Liver (tissue), 10 donors: ENCODE measurements at places on chromosomes 12 and 14. TPM values are rescaled to one million over a fixed set of nuclear protein-coding genes. Genes with fewer than 3 reads are reported as not detected.

Gene PLXNC1
- 12.0 TPM for total RNA-seq

Gene ZC2HC1C
- 0.56 TPM for total RNA-seq

Gene MCRS1
- total RNA-seq, result 33.1 TPM

DNA sequence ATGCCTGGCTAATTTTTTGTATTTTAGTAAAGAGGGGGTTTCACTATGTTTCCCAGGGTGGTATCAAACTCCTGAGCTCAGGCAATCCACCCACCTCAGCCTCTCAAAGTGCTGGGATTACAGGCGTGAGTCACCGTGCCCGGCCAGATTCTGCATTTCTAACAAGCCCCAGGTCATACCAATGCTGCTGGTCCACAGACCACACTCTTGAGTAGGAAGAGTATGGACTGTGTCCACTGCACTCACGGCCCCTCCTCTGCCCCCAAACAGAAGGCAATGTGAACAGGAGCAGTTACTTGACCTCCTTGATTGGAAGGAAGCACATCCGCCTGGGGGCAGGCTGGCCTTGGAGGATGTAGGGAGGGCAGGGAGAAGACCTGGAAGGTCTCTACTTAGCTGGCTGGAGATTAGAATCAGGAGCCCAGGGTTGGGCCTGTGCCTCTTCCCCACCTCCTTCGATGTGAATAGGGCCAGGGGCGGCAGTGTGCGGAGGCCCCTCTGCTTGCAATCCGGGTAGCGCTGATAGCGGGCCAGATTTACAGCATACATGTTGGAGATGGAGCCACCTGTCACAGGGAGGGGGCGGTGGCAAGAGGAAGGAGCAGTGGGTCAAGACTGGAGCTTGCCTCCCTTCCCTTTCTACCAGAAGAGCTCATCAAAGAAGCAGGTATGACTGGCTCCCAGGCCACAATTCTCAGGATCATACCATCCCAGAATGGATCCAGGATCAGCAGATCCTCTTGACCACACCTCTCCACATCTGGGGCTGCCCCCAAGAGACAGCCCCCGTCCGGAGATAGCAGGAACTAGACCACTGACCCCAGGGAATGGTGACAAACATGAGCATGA, 9.4 kb upstream of the ZNF740 start:
- no peak overlapping the region for H3K4me3 ChIP-seq
- DNase-seq, result no peak
- H3K27me3 ChIP-seq, result no peaks in the 10 kb centered on the region
- no peaks in the 10 kb centered on the region for H3K36me3 ChIP-seq
- peak overlapping the region; percentile 83 for H3K27ac ChIP-seq
- peaks cover 54% of the 10 kb centered on the region for H3K4me1 ChIP-seq

DNA sequence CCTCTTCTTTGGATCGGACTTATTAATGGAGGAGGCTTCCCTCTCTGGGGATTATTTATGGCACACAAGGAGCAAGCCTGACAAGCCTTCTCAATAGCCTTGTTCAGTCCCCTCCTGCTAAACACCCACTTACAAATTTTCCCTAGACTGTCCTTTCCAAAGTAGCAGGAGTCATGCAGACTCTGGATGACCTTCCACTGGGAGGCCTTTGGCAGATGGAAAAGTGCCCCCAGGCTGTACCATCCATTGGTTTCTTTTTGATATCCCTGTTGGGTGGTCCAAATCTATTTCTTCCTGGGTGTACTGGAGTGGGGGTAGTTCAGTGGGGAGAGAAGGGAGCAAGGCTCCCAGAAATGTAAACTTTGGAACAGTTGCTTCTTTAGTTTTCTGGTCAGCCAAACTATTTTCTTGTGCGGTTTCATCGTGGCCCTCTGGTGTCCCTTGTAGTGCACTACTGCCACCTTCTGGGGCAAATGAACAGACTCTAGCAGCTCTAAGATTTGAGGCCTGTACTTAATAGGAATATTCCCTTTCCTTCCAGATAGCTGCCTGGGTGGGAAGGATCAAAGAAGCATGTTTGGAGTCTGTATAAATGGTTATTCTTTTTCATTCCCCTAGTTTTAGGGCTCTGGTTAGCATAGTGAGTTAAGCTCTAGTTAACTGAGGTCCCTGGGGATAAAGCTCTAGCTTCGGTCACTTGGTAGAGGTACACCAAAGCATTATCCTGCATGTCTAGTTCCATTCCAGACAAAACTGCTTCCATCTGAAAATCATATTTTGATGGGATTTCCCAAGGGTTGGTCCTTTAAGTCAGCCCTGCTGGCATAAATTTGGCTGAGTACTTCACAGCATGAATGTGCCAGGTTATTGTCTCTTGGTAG, 409.5 kb downstream of the SLC6A15 start:
- no peaks in the 10 kb centered on the region for H3K36me3 ChIP-seq
- no peaks in the 10 kb centered on the region for H3K27me3 ChIP-seq

GRCh38 chr12:122195405-122195804, 8.1 kb upstream of the B3GNT4 start:
- no peak overlapping the region for H3K4me3 ChIP-seq
- H3K4me1 ChIP-seq, result no peaks in the 10 kb centered on the region
- H3K27me3 ChIP-seq, result no peaks in the 10 kb centered on the region
- H3K27ac ChIP-seq, result no peak overlapping the region

DNA sequence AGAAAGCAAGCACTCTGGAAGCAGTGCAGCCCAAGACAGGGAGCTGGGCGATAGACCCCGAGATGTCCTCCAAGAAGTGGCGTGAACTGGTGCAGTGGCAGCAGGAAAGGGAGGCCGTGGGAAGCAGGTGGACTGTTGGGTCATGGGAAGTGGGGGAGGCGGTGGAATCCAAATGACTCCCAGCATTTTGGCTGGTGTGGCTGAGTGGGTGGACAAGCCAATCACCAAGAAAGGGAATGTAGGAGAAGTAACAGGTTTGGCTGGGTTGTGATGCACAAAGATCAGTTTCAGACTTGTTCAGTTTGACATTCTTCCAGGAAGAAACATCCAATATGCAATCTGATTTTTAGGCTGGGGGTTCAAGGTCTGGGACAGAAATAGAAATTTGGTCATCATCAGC, 46.0 kb upstream of the KTN1 start:
- H3K4me1 ChIP-seq, result no peaks in the 10 kb centered on the region
- H3K27ac ChIP-seq, result no peak overlapping the region
- H3K27me3 ChIP-seq, result no peaks in the 10 kb centered on the region
- no peaks in the 10 kb centered on the region for H3K36me3 ChIP-seq
- H3K4me3 ChIP-seq, result no peak overlapping the region
- DNase-seq, result no peak

DNA sequence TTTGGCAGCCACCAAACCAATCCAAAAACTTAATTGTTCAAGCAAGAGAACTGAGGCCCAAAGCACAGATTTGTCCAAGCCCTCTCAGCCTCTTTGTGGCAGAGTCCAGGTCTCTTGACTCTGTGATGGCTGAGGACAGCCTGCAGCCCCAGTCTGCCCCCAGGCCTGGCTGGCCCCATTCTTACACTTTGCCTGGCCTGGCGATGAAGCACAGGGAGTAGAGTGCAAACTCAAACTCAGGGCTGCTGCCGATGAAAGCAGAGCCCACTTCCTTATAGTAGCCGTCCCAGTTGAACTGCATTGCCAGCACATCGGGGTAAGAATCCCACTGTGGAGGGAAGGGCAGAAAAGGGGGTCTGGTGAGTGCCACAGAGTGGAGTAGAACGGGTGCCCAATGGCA, 5.6 kb upstream of the RPAP3 start:
- H3K4me3 ChIP-seq, result no peak overlapping the region
- H3K4me1 ChIP-seq, result peaks cover 20% of the 10 kb centered on the region
- H3K27ac ChIP-seq, result no peak overlapping the region
- H3K27me3 ChIP-seq, result no peaks in the 10 kb centered on the region
- no peaks in the 10 kb centered on the region for H3K36me3 ChIP-seq
- no peak for DNase-seq

- no peak overlapping the region for H3K4me3 ChIP-seq
- peaks cover 21% of the 10 kb centered on the region for H3K36me3 ChIP-seq
- no peak overlapping the region for H3K27ac ChIP-seq
- DNase-seq, result no peak
Measured at GRCh38 chr14:74834692-74835392, 41.1 kb downstream of the PROX2 start.

- H3K4me1 ChIP-seq, result peaks cover 13% of the 10 kb centered on the region
- H3K27ac ChIP-seq, result no peak overlapping the region
- H3K36me3 ChIP-seq, result no peaks in the 10 kb centered on the region
- H3K4me3 ChIP-seq, result no peak overlapping the region
- H3K27me3 ChIP-seq, result no peaks in the 10 kb centered on the region
Measured at GRCh38 chr14:69129264-69129880, 23.5 kb downstream of the DCAF5 start.

DNA sequence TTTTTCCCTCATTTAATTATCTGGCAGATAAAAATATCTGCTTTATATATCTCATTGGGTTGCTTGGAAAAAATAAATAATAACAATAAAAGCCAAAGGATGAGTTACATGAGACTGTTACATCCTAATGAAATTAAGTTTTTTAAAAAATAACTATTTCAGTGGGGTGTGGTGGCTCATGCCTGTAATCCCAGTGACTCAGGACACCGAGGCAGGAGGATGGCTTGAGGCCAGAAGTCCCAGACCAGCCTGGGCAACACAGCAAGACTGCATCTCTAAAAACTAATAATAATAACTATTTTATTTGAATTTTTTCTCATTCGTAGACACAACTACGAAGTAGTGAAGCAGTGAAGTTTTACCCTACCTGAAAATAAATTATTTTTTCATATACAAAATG, 103.3 kb downstream of the BCAT1 start:
- H3K4me3 ChIP-seq, result no peak overlapping the region
- no peak overlapping the region for H3K27ac ChIP-seq
- H3K36me3 ChIP-seq, result no peaks in the 10 kb centered on the region
- no peak for DNase-seq

GRCh38 chr12:68667291-68667690, 19.5 kb upstream of the NUP107 start:
- no peaks in the 10 kb centered on the region for H3K27me3 ChIP-seq
- H3K4me1 ChIP-seq, result peaks cover 11% of the 10 kb centered on the region
- H3K27ac ChIP-seq, result no peak overlapping the region
- no peaks in the 10 kb centered on the region for H3K36me3 ChIP-seq
- DNase-seq, result no peak

- no peak overlapping the region for H3K27ac ChIP-seq
- H3K36me3 ChIP-seq, result no peaks in the 10 kb centered on the region
- no peaks in the 10 kb centered on the region for H3K27me3 ChIP-seq
- H3K4me1 ChIP-seq, result no peaks in the 10 kb centered on the region
- DNase-seq, result no peak
Measured at GRCh38 chr14:104240434-104241157, 102.2 kb downstream of the KIF26A start.

GRCh38 chr12:63400718-63401117, 249.7 kb upstream of the AVPR1A start:
- H3K36me3 ChIP-seq, result no peaks in the 10 kb centered on the region
- no peaks in the 10 kb centered on the region for H3K27me3 ChIP-seq
- H3K4me1 ChIP-seq, result no peaks in the 10 kb centered on the region

DNA sequence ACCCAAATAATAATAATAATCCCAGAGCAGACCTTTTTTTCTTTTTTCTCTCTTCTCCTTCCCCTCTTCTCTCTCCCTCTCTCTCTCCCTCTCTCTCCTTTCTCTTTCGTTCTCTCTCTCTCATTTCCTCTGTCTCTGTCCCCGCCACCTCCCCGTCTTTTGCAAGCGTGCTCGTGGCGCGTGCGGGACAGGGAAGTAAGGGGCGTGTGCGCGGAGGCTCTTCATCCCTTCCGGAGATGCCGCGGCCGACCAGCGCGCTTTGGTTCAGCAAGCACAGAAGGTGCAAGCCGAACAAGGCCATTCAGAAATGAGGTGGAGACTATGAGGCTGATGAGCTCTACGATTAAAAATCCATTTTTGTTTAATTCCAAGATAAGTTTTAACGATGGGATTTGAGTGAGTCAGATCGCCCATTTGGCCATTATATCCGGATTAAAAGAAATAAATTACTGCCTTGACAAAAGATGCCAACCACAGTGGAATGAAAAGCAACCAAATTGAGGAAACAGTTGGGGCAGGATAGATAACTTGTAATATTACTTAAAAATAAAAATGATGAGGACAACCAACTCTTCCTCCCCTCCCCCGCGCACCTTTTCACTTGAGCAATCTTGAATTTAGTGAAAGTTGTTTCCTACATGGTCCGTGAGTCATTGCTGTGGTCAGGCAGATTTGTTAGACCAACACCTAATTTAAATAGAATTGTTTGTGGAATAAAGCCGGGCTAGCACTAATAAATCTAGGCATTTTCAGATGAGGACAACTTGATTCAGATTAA, 1.2 kb upstream of the AMIGO2 start:
- no peaks in the 10 kb centered on the region for H3K36me3 ChIP-seq
- H3K4me3 ChIP-seq, result peak overlapping the region; percentile 77
- H3K27ac ChIP-seq, result peak overlapping the region; percentile 79
- no peak for DNase-seq

DNA sequence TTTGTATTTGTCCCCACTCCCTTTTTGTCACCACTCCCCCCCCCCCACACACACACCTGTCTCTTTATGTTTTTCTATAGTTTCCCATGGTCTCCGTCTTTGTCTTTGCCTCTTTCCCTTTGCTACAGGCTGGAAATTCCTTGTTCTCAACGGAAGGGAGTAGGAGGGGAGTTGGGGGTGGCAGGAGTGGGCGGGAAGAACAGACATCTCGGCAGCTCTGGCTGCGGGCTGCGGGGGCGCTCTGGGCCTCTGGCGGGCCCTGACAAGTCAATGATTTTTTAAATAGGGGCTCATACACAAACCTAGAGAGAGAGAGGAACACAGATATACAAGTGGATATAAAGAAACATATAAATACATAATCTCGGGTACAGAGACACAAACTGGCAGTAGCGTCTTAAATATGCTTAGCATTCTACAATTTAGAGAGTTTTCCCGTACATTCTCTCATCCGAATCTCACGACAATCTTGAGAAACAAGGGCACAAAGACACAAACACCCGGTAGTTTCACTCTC, 2.4 kb upstream of the NAB2 start:
- DNase-seq, result no peak
- H3K4me3 ChIP-seq, result peak overlapping the region; percentile 36
- no peaks in the 10 kb centered on the region for H3K36me3 ChIP-seq
- no peaks in the 10 kb centered on the region for H3K27me3 ChIP-seq

DNA sequence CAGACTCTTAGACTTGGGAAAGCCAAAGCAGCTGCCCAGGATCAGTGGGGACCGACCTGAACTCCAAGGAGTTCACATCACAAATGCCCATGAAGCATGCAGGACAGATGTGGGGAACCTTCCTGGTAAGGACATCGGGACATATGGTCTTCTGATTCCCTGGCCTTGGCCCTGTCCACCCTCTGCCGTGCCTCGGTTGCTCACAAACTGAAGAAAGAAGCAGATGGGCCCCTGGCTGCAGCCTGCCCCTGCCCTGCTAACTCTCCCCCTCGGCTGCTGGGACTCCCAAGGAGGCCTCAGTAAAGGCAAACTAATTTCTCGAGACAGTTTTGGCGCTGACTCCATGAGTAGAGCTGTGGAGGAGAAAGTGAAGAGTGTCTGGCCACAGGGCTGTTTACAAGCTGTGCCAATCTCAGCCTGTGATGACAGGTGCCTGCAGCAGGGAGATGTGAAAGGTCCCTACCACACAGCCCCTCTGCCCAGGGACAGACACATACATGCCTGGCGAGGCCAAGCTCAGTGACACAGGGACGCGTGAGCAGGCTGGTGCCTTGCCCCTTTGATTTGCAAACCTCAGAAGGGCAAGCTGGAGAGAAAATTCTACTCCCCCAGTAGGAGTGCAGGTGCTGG, 48.6 kb downstream of the ISCA2 start:
- H3K4me3 ChIP-seq, result no peak overlapping the region
- H3K27ac ChIP-seq, result no peak overlapping the region
- DNase-seq, result no peak
